ENCODE measurements at places on chromosomes 7 and 10.
A peak's percentile ranks its signal among the peaks of the same experiment; 100 is the strongest.

GRCh38 chr7:11702938-11703337, 129.1 kb downstream of the THSD7A start:
- DNase-seq: no peak

GRCh38 chr10:119919826-119920225, 27.3 kb downstream of the SEC23IP start:
- no peak for DNase-seq

- peak; percentile 31 for DNase-seq
Measured at GRCh38 chr10:29130190-29130673, 158.6 kb upstream of the LYZL1 start.

DNA sequence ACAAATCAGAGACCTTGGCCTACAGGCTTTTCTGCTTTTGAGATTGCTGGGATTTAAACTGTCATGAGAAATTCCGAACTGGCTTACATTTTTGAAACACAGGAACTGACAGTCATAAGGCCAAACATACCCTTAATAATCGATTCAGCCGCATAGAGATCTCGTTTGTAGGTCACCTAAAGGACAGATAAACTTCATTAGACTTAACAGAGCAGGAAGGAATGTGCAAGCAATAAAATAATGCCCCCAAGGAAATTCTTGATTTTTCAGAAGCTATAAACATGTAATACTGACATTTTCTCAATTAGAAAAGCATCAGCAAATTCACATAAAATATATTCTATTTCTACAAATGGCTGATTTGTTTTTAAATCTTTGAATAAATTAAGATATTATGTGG, 120.0 kb downstream of the CRPPA start:
- no peak for DNase-seq

DNA sequence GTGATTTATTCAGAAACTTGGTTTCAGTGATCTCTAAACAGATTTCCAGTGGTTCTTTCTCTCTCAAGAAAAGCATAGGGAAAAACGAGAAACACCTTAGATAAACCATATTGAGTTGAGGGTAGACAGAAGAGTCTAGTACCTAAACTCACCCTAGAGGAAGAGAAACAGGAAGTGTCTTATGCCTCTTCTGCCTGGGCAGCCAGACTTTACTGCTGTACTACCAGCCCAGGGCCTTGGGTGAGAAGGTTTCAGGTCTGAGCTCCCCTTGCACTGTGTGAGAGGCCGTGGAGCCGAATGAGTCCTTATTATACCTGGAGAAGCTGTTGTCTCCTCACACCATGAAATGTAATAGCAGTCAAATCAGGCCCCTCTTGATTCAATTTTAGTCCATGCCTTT, 18.2 kb downstream of the HIF1AN start:
- DNase-seq: no peak

DNA sequence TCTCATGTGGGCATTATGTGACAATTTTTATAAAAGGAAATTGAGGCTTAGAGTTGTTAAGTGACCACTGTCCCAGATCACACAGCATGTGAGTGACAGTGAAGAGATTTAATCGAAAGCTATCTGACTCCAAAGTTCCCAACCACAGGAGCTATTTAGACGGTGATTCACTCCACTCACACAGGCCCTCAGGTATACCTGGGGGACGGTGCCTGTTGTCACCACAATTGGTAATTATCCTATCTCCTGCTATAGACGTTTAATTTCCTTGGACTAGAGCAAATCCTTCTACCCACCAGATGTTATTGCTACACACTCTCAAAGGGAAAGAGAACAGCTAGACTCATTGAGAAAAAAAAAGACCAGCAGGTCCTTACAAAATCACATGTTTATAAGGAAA, 145.5 kb downstream of the KLF6 start:
- no peak for DNase-seq

DNA sequence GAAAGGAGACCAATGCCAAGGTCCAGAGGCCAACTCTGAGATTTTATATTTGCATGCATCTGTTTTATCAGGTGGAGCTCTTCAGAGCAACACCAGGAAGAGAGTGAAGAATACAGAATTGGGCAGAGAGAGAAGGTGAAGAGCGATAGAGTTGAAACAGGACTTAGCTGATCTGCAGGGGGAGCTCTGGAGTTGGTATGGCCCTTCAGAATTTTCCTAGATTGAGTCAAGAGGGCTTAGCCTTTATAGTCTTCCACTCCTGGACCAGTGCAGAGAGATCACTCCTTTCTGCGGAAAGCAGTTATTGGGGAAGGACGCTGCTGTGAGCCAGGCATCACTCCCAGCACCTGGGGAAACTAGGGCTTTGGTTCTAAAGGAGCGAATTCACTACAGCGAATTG, 105.0 kb upstream of the DGKB start:
- DNase-seq: no peak

DNA sequence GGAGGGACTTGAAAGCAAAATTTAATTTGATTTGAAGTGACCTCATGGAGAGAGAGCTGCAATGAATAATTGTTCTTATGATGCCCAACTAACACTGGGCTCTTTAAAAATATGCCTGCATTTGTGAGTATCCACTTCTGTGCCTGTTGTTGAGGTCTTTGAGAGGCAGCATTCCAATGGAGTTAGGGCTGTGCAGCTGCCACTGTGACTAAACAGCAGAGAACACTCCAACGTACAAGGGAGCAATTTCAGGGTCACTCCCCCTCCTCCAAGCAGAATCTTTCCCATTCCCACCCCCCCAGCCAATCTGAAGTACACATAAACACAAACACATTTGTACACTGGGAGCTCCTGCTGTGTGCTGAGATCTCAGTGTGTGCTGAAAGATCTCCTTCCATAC, 28.0 kb upstream of the GSAP start:
- DNase-seq: no peak

DNA sequence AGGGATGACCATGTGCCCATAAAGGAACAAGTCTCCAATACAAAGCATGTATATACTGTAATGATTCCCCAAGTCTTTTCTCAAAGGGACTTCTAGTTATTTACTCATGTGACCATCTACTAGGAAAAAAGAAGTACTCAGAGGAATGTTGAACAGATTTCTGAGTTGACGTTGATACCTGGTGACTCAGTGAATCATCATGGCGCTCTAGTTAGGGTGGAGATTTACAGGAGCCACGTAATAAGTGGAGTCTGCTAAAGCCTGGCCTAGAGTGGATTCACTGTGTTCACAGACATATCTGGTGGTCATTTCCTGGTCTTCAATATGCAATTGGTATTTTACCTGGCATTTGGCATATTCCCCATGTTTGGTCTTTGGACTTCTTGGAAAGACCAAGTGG, 302.2 kb upstream of the CACNA2D1 start:
- no peak for DNase-seq

- DNase-seq: no peak
Measured at GRCh38 chr7:115585015-115585718, 445.4 kb downstream of the TFEC start.

DNA sequence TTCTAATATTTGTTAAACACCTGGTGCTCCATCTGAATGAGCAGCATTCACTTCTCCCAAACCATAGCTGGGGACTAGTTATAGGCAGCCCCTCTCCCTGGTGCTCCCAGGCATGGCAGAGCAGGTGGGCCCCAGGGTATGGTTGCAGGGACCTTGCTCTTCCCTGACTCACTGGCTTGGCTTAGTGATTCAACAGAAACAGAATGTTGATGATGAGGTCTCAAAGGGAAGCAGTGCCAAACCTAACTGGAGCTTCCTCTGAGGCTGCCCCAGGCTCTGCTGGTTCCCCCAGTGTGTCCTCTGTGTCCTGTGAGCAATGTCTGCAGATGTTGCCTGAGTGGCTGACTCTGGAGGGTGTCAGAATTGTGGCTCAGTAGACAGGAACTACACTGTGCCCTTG, 3.7 kb downstream of the GPR26 start:
- DNase-seq: peak; percentile 85

DNA sequence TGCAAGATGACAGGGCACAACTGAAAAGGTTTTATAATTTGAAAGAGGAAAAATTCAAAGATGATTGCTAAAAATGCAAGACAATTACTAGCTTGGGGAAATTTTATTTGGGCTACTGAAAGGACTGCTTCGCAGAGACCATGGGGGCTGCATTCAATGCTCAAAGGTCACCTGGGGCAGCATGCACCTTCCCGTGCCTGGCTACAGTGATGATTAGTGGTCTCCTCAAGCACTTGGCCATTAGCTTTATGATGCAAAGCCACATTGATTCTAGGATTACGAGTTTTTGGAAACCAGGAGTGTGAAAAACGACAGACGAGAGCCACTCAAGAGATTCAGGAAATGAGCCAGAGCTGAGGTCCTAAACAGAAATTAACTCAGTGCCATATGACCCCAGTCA, 764.6 kb downstream of the PHTF2 start:
- DNase-seq: no peak

GRCh38 chr7:116672596-116673456, 830 bp downstream of the MET start:
- DNase-seq: peak; percentile 34

GRCh38 chr10:78474743-78475142, 441.1 kb downstream of the RPS24 start:
- DNase-seq: no peak

DNA sequence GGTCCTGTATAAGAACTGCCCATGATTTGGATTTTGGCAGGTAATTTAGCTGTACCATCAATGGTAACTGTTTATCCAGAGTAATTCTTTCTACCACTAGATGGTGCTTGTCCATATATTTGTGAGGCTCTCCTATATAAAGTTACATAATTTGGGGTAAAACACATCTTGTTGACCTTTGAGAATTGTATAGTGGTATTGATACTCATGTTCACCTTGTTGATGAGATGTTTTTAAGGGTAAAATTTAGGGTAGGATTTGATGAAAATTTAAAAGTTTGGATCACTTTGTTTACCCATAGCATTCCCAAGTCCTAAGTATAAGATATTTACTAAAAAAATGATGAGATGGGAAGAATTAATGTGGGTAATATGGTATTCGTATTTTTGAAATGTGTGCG, 31.6 kb downstream of the ST7 start:
- DNase-seq: peak; percentile 45

DNA sequence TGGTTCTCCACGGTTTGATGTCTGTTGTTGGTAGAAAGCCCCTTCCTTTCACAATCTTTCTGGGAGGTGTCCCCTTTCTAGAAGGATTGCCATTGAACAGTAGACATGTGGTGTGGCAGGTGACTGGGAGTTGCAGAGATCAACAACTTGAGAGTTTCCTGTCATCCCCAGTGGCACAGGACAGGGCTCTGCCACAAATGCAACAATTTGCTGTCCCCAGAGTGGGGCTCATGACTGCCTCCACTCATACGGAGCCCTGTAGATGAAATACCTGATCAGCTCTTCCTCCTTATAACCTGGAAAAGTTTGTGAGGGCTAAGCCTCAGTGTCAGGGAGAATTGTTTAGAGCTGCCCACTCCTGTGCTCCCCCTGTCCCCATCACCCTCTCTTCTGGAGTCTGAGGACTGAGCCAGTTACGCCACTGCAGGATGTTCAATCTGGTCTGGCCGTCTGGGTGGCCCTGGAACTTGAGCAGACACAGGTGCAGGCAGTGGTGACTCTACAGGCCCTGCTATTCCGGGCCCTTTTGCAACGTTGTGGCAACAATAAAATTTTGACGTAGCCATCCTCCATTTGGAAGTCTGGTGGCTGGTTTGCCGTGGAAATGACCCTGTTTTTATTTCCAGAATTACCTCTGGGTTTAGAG, 6.5 kb downstream of the DBNL start:
- no peak for DNase-seq

GRCh38 chr7:135151533-135151932, 3.7 kb downstream of the TMEM140 start:
- no peak for DNase-seq

GRCh38 chr7:34133356-34133982, 228.1 kb downstream of the BMPER start:
- DNase-seq: peak; percentile 94

DNA sequence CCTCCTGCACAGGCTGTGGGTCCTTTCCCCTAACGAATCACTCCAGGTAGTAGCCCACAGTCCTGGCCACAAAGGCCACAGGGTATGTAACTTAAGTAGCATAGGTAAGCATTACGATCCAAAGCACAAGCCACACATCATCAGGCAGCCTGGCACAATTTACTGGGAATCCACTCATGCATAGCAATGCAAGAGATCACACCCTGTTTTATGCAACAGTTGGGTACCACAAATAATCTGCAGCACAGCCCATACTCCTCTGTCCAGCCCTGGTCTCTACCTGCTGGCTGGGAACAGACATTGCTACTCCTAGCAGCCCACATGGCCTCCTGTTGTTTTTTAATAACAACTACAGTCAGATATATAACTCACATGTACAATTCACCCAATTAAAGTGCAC, 34.3 kb downstream of the SRPK2 start:
- DNase-seq: no peak

DNA sequence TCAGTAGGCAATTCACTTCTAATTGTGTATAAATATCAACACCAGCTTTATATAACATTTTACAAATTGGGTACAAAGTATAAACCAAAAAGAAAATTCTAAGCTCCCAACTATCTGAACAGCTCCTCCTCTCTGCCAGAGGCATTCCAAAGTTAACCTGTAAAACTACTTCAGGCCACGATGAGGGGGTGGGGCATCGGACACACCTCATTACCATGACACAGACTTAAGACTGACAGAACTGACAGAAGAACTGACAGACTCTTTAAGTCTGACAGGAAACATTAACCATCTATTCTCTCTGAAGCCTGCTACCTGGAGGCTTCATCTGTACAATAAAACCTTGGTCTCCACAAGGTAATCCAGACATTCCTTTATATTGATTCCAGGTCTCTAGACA, 12.3 kb downstream of the ESYT2 start:
- no peak for DNase-seq

GRCh38 chr7:74216361-74216761, 6.6 kb downstream of the LAT2 start:
- no peak for DNase-seq

- peak; percentile 29 for DNase-seq
Measured at GRCh38 chr10:31749301-31749700, 179.3 kb downstream of the ARHGAP12 start.

- peak; percentile 48 for DNase-seq
Measured at GRCh38 chr7:91243591-91244301, 20.5 kb upstream of the FZD1 start.

GRCh38 chr10:11520892-11521291, 90.6 kb downstream of the USP6NL start:
- DNase-seq: no peak

- no peak for DNase-seq
Measured at GRCh38 chr10:48236199-48236621, 38.3 kb downstream of the FRMPD2 start.
